GM23338 (cell line): ENCODE measurements at places on chromosomes 5 and 9.

GRCh38 chr9:5263351-5264218 is 32.4 kb downstream of the INSL4 start:
- peak; percentile 60 for DNase-seq

GRCh38 chr5:134738963-134739661 is 764 bp downstream of the CAMLG start:
- DNase-seq = peak; percentile 60

GRCh38 chr9:121286688-121286972 is 18.7 kb downstream of the GSN start:
- no peak for DNase-seq

- peak; percentile 32 for DNase-seq
Observed at GRCh38 chr5:139955053-139955605, 88.0 kb downstream of the NRG2 start.

- peak; percentile 65 for DNase-seq
Observed at GRCh38 chr9:110340306-110340705, 2.6 kb upstream of the TXNDC8 start.

DNA sequence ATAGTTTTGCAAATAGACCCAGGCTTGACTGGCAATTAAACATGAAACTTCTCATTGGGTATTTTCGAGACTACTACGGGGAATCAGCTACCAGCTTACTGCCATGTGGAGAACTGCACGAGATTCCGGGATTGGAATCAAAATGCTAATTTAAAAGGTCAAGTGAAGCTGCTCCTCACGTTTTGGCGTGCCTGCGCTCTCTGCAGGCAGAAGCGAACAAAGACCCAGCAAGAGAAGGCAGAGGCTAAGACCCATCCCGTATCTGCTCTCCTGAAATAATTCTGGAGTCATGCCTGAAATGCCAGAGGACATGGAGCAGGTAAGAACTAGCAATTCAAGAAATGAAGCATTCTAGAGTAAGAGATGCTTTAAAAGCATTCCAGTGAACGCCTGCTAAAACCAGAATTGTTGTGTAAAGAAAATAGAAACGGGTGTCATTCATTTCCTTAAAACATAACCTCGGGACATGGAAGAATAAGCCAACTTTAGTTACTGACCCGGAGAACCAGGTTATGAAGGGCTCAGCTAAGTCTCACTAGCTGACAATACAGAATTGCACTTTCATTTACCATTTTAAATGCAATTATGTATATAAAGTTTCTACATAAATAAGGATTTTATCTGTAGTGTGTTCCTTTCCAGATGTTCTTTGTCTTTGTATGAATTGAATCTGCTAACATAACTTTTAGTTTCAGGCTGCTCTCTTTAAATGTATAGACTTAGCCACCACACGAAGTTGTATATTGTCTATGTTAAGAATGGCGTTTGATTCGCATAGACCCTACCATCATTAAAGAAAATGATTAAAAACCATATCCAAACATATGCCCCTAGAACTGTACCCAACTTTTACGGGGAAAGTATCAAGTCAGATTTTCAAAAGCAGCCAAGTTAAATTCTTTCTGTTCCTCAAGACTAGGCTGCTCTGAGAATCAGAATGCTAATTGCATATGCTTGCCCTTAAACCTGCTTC is 2.0 kb upstream of the MAT2B start:
- DNase-seq = peak; percentile 95

- peak; percentile 67 for DNase-seq
Observed at GRCh38 chr5:43155394-43156096, 34.8 kb downstream of the ZNF131 start.

GRCh38 chr9:96487949-96488348 is 38.0 kb downstream of the HABP4 start:
- no peak for DNase-seq
